AG04449 (cell line): ENCODE measurements at places on chromosomes 2 and 18.

- DNase-seq: no peak
These were observed 95.9 kb downstream of the DGKD start for GRCh38 chr2:233449921-233450863.

DNA sequence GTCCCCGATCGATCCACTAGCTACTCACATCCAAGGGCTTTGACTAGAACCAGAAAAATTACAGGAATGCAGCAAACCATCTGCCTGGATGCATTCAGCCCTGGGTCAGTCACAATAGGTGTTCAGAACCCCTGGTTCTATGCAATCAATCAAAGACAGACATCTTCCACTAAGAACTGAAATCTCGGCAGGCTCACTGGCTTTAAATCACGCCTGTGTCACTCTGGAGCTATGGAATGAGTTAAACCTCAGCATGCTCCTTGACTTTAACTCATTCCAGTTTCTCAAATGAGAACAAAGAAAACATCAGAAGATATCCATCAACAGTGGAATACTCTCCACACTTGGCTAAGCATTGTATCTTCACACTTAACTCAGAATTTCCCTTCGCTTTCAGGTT lies 68.1 kb upstream of the SPTBN1 start:
- no peak for DNase-seq

- DNase-seq: no peak
These were observed 14.5 kb downstream of the CYP26B1 start for GRCh38 chr2:72132981-72133720.

- DNase-seq: no peak
These were observed 11.1 kb upstream of the DCTN1 start for GRCh38 chr2:74391209-74391579.

GRCh38 chr2:46363535-46364170 lies 66.4 kb downstream of the EPAS1 start:
- peak; percentile 21 for DNase-seq

DNA sequence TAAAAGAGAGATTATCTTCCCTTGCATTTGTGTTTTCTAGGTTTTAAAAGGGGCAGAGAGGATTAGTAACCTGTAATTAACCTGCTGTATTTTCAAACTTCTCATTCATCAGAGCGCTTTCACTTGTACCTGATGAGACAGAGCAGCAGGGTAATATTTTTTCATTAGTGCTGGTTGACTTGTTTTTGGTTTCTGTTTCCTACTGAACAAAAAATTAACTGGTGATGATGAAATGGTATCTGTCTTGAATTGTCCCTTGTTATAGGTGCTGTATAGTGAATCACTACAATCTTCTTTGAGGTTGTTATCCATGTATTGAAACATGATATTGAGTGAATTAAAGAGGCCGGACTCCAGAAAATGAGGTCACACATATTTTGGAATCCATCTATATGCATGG lies 37.9 kb downstream of the CDH20 start:
- no peak for DNase-seq

GRCh38 chr18:55054021-55054990 lies 95.0 kb upstream of the CCDC68 start:
- no peak for DNase-seq

- DNase-seq: no peak
These were observed 31.8 kb downstream of the ARHGAP15 start for GRCh38 chr2:143160732-143161707.

DNA sequence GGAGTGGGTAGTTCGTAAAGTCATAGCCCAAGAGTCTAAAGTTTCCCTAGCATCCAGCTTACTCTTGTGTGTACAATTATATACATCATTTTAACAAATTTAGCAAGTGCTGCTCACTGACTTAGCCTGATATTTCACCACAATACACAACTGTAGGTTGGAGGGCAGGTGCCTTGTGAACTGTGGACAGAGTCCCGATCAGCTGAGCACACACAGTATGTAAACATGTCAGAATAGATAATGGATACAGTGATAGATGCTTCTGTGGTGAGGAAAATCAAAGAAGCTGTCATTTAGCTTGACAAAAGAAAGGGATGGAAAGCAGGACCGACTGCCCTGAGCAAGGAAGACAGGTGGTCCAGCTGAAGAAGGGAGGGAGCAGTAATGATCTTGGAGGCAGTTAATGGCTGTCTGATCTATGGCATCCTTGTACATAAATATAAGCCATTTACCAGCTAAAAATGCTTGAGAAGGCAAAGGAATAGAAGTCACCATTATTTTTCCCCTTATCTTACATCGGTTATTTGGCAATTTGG lies 372.8 kb upstream of the UBE2E3 start:
- no peak for DNase-seq

DNA sequence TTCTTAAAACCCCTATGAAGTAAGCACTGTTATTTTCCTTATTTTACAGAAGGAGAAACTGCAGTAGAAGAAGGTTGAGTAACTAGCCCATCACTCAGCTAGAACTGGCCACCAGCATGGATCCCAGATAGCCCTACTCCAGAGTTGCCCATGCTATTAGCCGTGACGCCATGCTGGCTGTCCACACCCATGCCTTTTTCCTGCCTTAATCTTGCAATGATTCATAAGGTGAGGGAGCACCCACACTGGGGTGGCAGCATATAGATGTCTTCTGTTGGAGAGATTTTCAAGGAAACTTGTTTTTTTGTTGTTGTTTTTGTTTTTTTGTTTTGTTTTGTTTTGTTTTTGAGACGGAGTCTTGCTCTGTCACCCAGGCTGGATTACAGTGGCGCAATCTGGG lies 204.1 kb upstream of the HAAO start:
- DNase-seq: no peak

DNA sequence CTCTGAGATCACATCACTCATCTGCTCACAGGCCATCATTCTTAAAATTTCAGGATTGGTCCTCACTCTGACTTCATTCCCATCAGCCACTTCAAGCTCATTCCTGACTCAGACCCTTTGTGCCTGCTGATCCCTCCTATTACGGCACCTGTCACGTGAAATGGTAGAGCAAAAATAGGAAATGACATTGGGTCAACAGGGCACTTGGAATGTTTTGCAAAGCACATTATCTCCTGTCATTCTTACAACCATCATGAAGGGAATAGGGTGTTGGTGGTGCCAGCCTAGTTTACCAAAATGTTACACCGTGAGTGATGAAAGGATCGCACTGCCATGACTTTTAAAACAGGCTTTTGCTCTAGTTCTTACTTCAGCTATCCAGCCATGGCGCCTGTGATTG lies 61.1 kb downstream of the EIF5B start:
- no peak for DNase-seq

- DNase-seq: no peak
These were observed 4.4 kb upstream of the ATG16L1 start for GRCh38 chr2:233247116-233247515.

DNA sequence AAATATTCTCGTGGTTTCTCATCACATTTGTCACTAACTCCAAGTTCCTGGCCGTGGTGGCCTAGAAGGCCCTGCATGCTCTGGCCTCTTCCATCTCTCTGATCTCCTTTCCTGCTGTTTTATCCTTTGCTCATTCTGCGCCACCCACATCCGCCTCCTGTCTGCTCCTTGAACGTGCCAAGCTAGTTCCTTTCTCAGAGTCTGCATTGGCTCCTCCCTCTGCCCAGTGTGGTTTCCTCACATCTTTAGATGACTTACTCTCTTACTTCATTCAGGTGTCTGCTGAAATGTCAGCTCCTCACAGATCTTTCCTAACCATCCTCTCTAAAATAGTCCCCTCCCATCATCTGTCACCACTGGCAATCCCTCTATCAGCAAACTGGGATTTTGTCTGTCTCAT lies 158.6 kb upstream of the RBMS1 start:
- no peak for DNase-seq

DNA sequence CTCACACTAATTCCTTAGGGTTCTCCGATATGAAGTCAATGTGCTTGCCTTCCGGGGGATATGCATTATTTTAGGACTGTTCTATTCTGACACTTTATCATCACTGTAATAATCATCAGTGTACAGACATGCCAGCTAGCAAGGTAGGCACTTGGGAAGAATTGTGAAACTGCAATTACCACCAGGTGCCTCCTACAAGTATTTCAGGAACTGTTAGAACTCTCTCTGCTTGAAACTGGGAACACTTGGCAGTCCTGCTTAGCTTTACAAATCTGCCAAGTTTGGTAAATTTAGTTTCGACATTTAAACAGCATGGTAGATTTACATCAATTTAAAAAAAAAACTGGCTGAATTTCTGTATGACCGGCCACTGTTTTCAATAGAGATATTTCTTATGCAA lies 128.7 kb downstream of the SATB2 start:
- no peak for DNase-seq

DNA sequence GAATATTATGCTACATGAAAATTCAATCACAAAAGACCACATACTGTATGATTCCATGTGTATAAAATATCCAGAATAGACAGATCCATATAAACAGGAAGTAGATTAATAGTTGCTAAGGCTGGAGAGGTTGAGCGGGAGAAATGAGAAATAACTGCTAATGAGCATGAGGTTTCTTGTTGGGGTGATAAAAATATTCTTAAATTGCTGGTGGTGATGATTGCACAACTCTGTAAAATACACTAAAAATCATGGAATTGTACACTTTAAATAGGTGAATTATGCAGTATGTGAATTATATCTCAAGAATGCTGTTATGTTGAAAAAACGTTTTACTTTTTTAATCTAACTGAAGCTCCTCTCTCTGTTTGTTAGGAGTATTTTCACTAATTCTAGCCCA lies 101.8 kb upstream of the CREB1 start:
- no peak for DNase-seq
